Inflammatory macrophage (primary cell): ENCODE measurements at places on chromosomes 5 and 9.

DNA sequence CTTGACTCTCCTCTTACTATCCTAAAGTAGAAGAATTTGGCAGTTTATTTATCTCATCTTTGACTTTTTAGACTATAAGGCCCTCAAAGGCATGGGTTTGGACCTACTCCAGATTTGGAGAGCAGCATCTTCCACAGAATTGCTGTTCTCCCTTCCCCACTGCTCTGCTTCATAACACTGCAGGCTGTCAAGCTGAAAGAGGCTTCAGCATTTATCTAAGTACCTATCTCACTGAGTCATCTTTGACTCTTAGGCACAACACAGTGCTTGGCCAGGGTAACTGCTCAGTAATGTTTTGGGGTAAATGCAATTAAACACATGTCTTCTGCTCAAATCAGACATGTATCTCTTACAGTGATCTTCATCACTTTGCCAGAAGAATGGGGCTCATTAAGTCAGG, 60.6 kb downstream of the GRIN3A start:
- no peak for DNase-seq

- peak; percentile 35 for DNase-seq
Observed at GRCh38 chr5:83494666-83495065, 23.1 kb downstream of the VCAN start.

- peak; percentile 42 for DNase-seq
Observed at GRCh38 chr5:146450002-146450401, 2.9 kb downstream of the TCERG1 start.

DNA sequence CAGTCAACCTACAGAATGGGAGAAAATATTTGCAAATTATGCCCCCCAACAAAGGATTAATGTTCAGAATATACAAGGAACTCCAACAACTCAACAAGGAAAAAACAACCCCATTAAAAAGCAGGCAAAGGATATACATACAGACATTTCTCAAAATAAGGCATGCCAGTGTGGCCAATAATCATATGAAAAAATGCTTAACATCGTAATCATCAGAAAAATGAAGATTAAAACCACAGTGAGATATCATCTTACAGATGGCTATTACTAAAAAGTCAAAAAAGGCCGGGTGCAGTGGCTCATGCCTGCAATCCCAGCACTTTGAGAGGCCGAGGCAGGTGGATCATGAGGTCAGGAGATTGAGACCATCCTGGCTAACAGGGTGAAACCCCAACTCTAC, 103.2 kb downstream of the KLHL3 start:
- DNase-seq, result no peak

DNA sequence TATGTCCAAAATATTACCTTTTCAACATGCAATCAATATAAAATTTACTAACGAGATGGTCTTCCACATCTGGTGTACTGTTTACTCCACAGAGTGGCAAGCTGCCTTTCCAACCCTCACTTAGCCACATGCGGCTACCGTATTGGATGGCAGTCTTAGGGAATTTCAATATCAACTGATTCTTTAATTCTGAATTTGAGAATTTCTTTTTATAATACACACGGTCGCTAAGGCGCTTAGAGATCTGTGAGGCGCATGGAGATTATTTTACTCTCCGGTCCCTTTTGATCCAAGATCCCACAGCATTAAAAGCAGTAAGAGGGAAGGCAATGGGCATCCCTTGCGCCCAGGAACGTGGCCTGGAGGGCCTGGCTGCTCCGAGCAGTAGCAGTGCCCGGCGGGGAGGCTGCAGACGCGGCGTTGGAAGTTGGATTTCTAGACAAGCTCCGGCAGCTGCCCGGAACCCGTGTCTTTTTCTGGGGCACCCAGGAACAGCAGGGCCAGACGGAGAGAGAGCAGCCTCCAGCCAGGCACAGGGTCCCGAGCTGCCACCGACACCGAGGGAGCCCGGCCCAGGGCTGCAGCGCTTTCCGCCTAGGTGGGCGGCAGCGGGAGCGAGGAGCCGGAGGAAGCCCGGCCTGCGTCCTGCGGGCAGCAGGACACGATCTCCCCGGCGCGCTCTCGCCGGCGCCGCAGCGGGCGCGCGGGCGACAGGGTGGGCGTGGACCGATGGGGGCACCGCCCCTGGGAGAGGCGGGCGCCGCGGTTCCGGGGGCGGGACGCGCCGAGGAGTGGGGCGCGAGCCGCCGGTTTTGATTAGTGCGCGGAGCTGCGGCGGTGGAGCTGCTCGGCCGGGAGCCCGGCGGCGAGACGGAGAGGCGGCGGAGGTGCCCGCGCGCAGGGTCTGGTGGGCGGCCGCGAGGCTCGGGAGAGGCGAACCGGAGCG, at the start of gene UGCG:
Gene UGCG, plus strand, starts transcription at position 819 of the 946 bp plus-strand sequence. CDS start 402 bp downstream, outside the sequence.
- peak; percentile 90 for DNase-seq

GRCh38 chr9:35164711-35165110, 2.9 kb downstream of the UNC13B start:
- DNase-seq, result no peak

GRCh38 chr5:136057401-136058038, 28.7 kb downstream of the TGFBI start:
- no peak for DNase-seq

- no peak for DNase-seq
Observed at GRCh38 chr5:91077623-91078022, 305.5 kb downstream of the ARRDC3 start.

DNA sequence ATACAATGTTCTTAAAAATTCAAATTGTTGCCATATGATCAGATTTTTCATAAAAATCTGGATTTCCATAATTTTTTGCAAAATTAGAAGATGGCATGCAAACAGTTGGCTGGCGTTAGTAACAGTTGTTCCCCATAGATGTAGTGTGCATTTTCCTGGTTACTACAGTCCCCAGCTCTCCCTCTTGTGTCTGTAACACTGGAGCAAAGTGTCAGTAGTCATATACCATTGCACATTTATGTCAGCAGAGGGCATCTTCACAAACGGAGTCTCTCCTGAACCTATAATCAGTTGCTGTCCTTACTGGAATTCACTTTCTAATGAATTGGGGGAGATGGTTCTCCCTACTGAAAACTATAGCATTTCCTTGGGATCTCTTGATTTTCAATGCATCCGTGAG, 44.7 kb upstream of the DMAC1 start:
- peak; percentile 38 for DNase-seq

GRCh38 chr5:116418016-116418415, 156.6 kb downstream of the SEMA6A start:
- no peak for DNase-seq

DNA sequence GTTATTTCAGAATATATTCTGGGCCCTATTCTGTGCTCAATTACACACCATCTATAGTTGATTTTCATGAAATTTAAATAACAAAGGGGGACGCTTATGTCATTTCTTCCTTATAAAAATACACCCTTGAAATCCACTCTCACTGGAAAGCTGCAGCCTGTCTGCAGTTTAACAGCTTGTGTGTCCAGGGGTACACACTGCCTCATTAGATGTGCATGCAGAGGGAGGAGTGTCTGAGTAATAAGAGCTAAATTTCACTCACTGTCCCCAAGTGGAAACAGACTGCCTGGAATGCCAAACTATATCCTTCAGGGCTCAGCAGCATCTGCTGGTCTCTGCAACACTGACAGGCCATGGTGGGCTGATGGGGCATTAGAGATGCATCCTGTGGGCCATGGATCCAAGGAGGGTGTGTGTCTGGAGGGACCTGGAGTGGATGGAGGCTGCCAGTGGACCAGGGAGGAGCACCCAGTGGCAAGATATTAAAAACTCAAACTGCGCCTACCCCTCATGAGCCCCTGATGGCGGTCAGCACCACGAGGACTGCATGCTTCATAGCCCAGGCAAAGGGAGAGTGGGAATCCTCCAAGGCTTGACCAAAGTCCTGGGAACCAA, 15.8 kb upstream of the TIFAB start:
- DNase-seq, result no peak

- no peak for DNase-seq
Observed at GRCh38 chr9:136239135-136239982, 6.3 kb downstream of the QSOX2 start.

DNA sequence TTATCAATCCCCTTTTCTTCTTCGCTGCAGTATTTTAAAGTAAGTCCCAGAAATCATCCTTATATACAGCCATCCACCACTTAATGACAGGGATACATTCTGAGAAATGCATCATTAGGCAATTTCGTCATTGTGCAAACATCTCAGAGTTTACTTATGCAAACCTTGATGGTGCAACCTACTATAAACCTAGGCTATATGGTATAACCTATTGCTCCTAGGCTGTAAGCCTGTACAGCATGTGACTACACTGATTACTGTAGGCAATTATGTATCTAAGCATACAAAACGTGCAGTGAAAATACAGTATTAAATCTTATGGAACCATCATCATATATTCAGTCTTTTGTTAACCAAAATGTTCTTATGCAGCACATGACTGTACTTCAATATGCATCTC, 36.8 kb downstream of the SAXO1 start:
- peak; percentile 36 for DNase-seq

DNA sequence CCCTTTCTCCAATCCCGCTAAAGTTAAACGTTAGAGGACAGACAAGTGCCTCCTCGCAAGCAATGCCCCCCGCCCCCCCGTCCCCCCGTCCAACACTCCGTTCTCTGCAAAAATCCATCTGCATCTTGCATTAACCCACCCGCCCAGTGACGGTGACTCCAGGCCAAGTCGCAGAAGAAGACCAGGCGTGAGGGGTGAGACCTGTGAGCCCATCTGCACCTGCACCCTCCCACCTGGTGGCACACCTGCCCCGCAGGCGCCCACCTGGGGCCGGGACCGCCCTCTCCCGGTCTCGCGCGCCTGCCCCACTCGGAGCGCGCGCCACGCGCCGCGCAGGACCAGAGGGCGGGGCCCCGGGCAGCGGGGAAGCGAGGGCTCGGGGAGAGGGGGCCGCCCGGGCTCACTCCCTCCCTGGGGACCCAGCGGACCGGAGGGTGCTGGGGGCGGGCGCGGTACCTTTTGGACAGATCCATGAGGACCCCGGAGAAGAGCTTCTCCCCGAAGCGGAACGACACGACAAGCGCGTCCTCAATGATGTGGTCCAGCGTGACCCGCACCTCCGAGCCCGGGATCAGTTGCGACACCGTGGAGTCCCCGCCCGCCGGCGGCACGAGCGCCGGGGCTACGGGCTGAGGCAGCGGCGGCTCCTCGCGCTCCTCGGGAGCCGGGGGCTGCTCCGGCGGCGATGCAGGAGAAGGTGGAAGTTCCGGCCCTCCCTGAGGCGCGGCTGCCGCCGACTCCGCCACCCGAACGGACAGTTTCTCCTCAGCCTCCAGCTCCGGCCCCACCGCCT, 705 bp downstream of the PWWP2A start:
- peak; percentile 66 for DNase-seq

DNA sequence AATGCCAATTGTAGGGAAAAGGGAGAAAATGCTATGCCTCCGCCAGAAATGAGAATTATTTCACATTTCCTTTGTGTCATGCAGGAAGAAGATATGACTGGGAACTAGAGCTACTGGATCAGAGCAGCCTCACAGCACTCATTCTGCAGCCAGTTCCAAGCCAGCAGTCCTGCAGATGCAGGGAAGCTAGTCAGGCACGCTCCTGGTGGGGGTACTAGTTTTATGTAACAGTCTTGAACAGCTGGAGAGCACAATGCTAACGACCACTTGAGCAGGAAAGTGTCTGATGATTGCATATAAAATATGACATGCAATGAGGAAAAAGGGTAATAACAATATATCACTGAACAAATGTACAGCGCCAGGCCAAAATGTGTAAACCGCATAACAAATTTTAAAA, 21.7 kb downstream of the CDH10 start:
- no peak for DNase-seq

GRCh38 chr9:82242285-82242963, 253.9 kb downstream of the SPATA31D1 start:
- DNase-seq, result no peak

- no peak for DNase-seq
Observed at GRCh38 chr5:82614706-82615105, 336.6 kb upstream of the RPS23 start.

DNA sequence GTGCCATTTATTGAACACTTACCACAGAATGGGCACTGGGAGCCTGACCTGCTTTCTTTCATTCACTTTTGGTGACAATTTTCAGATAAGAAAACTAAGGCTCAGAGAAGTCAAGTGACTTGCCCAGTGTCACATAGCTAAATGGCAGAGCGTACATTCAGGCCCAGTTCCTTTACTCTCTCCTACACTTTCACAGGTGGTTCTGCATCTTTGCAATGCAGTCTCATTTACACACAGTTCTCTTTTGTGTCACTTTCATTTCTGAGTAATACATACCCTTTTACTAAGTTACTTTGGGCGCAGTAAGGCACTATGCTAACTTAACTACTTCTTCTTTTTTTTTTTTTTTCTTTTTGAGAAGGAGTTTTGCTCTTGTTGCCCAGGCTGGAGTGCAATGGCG, 8.3 kb downstream of the NFIL3 start:
- DNase-seq, result peak; percentile 75

DNA sequence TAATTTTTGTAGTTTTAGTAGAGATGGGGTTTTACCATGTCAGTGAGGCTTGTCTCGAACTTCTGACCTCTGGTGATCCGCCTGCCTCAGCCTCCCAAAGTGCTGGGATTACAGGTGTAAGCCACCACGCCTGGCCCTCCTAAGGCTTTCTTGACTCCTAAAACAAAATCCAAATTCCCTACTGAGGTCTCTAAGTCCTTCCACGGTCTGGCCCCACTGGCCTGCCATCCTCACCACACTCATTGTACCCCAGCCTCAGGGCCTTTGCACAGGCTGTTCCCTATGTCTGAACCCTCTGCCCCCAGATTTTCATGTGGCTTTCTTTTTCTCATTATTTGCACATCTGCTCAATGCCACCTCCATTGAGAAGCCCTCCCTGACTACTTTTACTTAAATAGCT, 34.7 kb upstream of the MVB12B start:
- DNase-seq, result no peak

- no peak for DNase-seq
Observed at GRCh38 chr5:17174965-17175364, 42.5 kb upstream of the BASP1 start.

- DNase-seq, result no peak
Observed at GRCh38 chr9:86730163-86730928, 217.0 kb downstream of the GAS1 start.

DNA sequence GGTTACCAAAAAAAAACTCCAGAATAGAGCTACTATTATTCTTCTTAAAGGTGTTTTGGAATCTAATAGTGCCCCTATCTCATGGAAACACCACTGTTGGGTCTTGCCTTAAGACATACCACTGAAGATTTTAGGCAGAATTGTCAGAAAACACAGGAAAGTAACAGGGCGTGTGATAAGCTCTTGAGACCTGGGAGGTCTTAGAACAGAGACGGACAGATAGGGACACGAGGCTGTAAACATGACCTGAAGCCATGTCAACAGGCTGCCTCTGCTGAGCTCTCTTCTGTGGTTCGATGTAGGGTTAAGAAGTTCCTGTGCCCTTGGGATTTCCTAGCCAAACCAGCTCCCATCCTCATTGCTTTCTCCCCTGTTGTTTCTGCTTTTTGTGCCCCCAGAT, 69.3 kb downstream of the CTSL start:
- no peak for DNase-seq

DNA sequence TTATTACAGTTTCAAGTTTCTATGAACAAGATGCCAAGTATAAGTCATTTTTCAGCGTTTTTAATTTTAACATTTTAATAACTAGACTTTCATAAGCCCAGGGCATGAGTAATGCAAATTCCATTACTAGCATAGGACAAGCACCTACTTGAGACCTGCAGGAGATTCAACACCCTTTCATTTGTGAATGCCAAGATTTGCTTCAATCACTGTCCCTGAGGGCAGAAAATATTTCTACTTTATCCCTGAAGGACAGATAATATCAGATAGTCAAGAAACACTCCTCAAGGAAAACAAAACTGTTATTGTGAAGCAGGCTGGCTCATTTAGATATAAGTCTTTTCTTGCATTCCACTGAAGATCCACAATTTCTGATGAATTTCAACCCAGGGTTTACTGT, 27.7 kb upstream of the ZNF622 start:
- DNase-seq, result no peak

GRCh38 chr5:36251218-36251617, 9.5 kb upstream of the NADK2 start:
- no peak for DNase-seq
